ENCODE measurements at places on chromosomes 11 and 22. TPM values are rescaled to one million over a fixed set of nuclear protein-coding genes. Genes with fewer than 3 reads are reported as not detected.

Gene PGA5
- total RNA-seq: not detected

Gene ESAM
- 1.5 TPM for total RNA-seq

Gene USP47
- 59.8 TPM for total RNA-seq

Gene IFITM10
- 2.2 TPM for total RNA-seq

Gene MOV10L1
- 5.1 TPM for total RNA-seq

Gene ZP1
- not detected for total RNA-seq

Gene DGAT2
- 0.16 TPM for total RNA-seq

Gene ADM2
- 8.0 TPM for total RNA-seq

All from fibroblast of the aortic adventitia (primary cell).